ENCODE measurements at places on chromosomes 7 and 10.

DNA sequence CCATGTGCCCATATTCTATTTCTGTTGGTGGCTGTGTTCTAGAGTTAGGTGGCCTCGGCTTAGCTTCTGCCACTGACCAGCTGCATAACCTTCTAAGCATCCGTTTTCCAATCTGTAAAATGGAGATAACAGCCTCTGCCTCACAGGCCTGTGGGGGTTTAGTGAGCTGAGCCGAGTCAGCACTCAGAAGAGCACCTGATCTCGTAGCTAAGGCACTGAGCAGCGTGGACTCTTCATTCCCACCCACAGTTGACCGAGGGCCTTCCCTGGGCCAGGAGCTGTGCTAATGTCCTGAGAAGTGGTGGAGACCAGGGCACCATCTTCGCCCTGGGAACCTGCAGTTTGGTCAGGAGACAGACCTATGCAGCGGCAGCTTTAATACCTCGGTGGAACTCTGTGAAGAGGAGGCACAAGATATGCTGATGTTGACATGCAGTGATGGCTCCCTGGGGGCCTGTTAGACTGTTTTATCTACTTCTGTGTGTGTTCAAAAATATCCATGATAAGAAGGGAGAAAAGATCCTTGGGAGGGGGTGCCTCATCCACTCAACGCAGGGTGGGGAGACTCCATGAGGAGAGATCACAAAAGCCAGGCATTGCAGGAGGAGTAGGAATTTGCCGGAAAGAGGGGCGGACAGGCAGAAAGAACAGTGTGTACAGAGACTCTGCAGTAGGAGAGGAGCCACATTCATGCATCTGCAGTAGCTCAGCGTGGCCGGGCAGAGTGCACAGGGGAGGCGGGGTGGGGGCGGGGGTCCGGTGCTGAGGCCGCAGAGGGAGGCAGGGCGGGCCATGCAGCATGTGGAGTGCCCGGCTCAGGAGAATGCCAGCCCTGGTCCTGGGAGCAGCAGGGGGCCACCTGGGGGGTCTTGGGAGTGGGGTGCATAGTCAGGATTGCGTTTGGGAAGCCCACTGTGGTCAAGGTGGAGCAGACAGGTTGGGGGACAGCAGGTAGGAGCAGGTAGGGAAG, 136.8 kb downstream of the C10orf105 start:
- DNase-seq: no peak

DNA sequence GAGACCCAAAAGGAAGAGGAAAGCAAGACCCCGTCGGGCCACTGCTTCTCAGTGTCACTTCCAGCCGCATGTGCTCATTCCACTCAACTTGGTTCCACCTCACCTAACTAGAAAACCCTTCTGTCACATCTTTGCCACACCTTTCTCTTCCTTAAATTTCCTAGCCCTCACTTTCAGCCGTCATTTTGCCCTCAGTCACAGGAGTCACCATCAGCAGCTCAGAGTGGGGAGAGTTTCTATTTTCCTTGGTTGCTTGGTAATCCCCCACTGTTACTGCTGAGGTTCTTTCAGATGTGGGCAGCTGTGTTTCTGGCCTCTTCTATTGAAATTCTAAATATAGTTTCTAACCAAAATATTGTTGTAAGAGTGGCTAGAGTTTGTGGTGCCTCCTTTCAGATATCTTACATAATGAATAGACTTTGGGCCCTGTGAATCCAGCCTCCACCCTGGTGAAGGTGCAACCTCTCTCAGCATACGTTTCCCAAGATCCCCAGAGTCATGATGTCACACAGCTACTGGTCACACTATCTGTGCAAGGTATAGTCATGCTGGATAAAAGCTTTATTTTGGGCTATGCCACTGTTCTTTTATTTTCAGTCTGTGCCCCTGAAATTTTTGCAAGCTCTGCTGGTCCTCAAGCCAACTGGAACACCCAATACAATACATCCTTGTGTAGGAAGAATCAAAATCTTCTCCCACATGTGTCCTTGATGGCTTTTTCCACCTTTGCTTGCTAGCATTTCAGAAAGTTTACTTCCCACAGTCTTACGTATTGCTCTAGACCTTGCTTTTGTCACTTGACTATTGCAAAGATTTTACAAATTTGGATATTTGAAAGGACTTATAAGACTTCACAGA, 9.2 kb downstream of the AGBL3 start:
- no peak for DNase-seq

DNA sequence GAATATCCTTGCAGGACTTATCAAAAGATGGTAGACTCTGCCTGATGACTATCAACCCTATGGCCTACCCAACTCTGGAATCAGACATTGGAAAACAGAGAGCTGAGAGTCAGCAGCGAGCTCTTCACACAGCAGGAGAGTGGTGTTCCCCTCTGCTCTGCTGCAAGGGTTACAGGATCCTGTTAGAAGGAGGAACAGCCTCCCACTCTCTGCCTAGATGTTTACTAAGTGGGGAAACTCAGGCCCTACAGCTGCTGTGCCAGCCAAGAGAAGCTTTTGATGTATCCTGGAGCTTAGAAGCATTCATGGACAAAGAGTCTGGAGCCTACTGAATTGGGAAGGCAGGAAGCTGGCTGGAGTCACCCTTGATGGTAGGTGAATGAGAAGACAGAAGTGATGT, 104.6 kb downstream of the ABLIM1 start:
- no peak for DNase-seq

- DNase-seq: no peak
These were observed 149.7 kb downstream of the PAXIP1 start for GRCh38 chr7:154853063-154853726.

GRCh38 chr7:44077061-44077460, 5.3 kb downstream of the POLM start:
- no peak for DNase-seq

GRCh38 chr7:2046581-2047565, 185.9 kb downstream of the MAD1L1 start:
- DNase-seq: no peak

DNA sequence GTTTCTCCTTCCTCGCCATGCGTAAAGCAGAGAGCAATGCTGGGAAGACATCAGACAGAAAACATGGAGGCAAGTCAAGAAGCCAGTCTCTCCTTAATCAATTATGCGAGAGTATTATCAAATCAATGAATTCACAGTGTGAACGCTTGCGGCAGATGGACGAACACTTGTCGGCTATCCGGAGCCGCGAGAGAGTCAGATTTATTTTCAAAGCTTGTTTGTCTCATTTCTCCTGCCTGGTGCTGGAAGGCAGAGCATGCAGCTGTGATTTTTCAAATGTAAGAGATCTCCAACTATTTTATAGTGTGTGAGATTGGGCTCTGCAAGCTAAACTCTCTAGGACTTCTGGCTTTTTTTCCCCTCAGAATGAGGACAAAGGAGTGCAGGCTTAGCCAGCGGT, 252.3 kb downstream of the SNX10 start:
- DNase-seq: no peak

- DNase-seq: no peak
These were observed 497 bp upstream of the RAB11FIP2 start for GRCh38 chr10:118047157-118047719.

DNA sequence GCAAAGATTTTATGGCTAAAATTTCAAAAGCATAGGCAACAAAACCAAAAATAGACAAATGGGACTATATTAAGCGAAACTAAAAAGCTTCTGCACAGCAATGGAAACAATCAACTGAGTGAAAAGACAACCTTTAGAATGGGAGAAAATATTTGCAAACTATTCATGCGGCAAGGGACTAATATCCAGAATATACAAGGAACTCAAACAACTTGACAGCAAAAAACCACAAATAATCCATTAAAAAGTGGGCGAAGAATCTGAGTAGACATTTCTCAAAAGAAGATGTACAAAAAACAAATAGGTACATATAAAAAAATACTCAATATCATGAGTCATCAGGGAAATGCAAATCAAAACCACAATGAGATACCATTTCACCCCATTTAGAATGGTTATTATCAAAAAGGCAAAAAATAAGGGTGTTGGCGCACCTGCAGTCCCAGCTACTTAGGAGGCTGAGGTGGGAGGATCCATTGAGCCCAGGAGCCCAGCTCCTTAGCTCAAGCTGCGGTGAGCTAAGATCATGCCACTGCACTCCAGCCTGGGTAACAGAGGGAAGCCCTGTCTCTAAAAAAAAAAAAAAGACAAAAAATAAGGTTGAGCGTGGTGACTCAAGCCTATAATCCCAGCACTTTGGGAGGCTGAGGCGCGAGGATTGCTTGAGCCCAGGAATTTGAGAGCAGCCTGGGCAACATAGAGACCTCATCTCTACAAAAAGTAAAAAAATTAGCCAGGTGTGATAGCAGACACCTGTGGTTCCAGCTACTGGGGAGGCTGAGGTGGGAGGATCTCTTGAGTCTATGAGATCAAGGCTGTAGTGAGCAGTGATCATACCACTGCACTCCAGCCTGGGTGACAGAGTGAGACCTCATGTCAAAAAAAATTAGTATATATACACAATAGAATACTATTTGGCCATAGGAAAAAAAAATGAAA, 4.2 kb upstream of the CCM2 start:
- DNase-seq: no peak

GRCh38 chr10:21234761-21235160, 290.7 kb downstream of the SKIDA1 start:
- no peak for DNase-seq

Data from stimulated activated CD4-positive, alpha-beta T cell treated with anti-CD3 and anti-CD28 coated beads, TNF-alpha, amount 100 ng/mL, for 1 hour (primary cell).